Stimulated activated CD4-positive, alpha-beta T cell treated with anti-CD3 and anti-CD28 coated beads, Interleukin-4, amount 100 ng/mL, for 24 hours (primary cell): ENCODE measurements at places on chromosomes 16 and 17.
A peak's percentile ranks its signal among the peaks of the same experiment; 100 is the strongest.

GRCh38 chr17:77656054-77656453, 302.4 kb upstream of the TNRC6C start:
- DNase-seq: no peak

GRCh38 chr16:86099326-86099725, 200.4 kb downstream of the IRF8 start:
- no peak for DNase-seq

- DNase-seq: no peak
Measured at GRCh38 chr17:74362810-74363498, 1.3 kb upstream of the BTBD17 start.

GRCh38 chr17:39058524-39058923, 91.3 kb upstream of the FBXO47 start:
- no peak for DNase-seq

DNA sequence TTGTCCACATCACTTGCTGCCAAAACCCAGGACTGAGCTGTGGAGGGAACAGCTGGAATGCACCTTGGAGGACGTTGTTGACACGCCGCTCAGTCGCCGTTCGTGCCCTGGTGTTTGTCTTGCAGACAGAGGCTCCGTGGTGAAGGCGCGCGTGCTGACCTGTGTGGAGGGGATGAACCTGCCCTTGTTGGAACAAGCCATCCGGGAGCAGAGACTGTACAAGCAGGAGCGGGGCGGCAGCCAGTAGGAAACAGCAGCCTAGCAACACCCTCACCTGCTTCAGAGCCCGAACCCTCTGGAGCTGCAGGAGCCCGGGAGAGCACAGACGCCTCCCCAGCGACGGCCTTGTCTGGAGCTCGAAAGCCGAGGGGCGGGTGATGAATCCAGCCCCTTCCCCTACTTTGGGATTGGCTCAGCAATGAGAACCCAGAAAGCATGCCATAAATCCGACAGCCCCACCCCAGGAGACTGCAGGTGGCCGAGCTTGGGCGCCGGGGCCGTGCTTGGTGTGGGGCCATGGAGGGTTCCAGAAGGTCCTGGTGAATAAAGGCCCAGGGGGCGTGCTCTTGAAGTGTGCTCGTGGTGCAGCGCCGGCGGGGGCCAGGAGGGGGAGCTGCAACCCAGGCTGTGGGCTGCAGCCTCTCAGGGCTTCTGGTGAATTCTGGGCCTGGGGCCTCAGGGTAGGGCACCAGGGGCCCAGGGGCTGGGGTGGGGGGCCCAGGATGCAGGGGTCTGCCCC, 470 bp upstream of the CDK3 start:
- DNase-seq: peak; percentile 67

DNA sequence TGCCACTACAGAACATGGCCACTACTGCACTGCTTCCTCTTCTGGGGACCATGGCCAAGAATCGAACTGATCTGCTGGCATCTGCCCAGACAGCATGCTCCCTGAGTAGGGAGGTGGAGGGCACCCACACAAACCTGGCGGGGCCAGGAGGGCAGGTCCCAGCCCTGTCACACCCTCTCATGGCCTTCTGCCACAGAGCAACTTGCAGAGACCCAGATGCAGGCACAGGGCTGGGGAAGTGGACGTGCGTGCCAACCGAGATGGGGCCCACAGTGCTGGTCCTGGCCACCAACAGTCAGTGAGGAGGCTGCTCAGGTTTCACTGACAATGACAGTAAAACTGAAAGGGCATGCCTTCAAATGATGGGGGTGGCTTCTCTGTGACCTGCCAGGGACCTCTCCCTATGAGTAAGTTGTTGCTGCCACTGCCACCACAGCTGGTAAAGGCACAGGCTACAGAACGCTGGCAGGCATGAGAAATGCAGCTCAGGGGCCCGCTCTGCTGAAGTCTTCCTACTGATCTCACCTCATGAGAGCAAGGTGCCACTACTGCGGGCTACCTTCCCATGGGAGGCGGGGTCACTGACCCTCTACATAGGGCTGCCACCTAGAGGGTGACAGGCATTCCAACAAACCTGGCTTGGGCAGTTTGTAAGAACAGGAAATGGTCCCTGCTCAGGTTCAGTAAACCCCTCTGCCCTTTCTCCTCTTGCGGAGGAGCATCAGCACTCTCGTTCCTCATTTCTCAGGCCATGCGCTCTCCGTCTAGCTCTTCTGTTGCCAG, 15.5 kb downstream of the HIC1 start:
- DNase-seq: peak; percentile 77

- DNase-seq: no peak
Measured at GRCh38 chr16:79672524-79672923, 72.0 kb upstream of the MAF start.

- DNase-seq: no peak
Measured at GRCh38 chr16:89257281-89257731, 39.8 kb downstream of the ZNF778 start.

GRCh38 chr16:3112881-3113574, 642 bp downstream of the ZNF205 start:
- DNase-seq: no peak

DNA sequence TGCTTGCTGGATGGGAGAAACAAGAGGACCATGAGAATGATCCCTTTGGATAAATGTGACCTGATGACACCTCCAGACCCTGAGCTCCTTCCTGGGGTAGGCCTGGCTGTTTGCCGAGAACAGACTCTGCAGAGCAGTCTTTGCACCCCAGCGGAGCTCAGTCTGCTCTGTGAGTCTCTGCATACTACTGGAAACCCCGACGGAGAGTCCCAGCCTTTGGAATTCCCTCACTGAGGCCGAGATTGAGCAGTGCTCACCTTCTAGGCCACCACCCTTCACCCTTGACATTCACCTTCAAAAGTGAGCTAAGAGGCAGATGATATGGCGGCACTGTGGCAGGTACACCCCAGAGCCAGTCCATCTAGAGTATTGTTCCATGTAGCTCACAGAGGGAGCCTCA, 172.2 kb upstream of the CDH13 start:
- DNase-seq: no peak

DNA sequence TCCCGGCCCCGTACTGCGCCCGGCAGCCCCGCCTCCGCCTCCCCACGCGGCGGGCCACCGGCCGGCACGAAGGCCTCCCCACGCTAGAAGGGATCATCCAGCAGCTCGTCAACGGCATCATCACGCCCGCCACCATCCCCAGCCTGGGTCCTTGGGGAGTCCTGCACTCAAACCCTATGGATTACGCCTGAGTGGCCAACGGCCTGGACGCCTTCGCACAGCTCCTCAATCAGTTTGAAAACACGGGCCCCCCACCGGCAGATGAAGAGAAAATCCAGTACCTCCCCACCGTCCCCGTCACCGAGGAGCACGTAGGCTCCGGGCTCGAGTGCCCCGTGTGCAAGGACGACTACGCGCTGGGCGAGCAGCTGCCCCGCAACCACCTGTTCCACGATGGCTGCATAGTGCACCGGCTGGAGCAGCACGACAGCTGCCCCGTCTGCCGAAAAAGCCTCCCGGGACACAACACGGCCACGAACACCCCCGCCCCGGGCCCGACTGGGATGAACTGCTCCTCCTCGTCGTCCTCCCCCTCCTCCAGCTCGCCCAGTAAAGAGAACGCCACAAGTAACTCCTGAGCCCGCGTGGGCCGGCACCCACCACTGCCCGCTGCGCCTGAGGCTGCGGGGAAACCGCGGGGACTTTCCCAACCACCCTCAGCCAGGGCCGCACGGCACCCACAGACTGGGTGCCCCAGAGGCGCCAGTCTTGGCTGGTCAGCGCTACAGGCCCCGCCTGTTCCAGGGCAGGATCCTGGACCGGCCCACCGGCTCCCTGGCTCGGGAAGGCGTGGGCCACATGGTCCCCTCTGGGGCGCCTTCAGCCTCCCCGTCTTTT, 39.0 kb upstream of the AKAP1 start:
- DNase-seq: peak; percentile 23

- no peak for DNase-seq
Measured at GRCh38 chr16:16164243-16164642, 59.1 kb downstream of the ABCC6 start.

GRCh38 chr17:7782240-7782639, 51.8 kb upstream of the KDM6B start:
- no peak for DNase-seq

- DNase-seq: no peak
Measured at GRCh38 chr16:74758801-74759200, 15.8 kb downstream of the FA2H start.

DNA sequence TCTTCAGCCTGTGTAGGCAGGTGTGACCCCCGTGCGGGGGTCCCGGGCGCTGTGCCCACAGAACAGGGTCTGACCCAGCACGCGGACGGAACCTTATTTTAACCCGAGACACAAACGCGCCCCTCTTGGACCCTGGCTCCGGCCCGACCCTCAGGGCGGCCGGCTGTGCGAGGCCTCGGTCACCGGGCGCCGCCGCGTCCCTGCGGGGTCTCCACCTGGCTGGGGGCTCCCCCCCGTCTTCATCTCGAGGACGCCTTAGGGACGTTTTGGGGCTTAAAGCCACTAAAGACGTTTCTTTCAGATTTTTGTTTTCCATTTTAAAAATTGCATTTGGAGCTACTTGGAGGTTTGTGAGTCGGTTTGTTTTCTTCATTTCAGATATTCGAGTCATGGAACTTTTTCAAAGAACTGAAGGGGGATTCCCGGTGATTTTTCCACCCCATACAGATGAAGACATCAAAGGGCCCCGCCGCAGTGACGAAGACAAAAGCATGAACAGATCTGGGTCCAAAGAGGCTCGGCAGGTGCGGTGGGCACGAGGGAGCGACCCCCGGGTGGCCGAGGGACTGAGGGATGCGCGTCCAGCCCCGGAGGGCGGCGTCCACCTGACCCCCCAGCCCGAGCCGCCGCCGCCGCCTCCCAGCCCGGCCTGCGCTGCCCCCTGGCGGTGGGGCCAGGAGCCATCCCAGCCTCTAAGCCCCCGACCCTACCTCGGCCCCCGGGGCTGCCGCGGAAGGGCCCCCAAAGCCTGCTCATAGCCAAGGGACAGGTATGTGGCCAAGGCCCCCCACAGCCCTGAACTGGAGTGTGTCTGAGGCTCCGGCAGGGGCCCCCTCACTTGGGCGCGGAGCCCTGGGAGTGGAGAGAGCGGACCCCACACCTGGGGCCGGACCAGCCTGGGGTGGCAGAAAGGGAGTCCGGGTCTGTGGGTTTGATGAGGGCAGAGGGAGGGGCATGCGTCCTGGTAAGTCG, 3.8 kb upstream of the CD7 start:
- DNase-seq: peak; percentile 87

- no peak for DNase-seq
Measured at GRCh38 chr16:65524997-65525396, 403.1 kb upstream of the CDH11 start.

- DNase-seq: no peak
Measured at GRCh38 chr17:5757314-5757907, 173.1 kb upstream of the NLRP1 start.

DNA sequence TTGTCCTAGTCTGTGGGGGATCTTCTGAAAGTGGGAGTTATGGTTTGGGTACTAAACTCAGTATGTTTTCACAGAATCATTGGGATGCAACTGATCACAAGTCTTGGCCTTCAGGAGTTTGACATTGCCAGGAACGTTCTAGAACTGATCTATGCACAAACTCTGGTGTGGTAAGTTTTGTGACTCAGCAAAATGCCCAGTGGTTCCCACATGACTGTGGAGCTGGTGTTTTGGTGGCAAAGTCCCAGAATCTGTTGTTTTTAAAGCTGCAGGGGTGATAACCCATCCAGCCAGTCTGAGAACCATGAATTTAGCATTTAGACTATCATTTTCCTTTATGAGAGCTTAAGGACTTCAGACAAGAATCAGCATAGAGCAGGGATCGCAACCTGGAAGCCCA, 40.6 kb downstream of the GDE1 start:
- no peak for DNase-seq

GRCh38 chr16:85902366-85903155, 3.6 kb downstream of the IRF8 start:
- peak; percentile 54 for DNase-seq

DNA sequence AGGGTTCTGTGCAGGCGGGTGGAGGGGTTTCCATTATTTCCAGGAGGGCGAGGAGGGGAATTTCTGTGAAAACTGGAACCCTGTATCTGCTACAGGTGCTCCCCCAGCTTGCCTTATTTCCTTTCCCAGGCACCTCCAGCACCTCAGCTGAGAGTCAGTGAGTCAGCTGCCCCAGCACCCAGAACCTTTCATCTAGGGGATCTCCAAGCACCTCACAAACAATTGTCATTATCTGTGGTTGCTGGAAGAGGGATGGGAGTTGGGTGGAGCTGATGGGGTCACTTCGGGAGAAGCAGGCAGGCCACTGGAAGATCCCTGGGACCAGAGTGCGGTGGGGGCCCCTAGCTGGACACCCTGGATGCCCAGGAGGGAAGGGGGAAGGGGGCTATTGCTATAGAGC, 10.0 kb upstream of the CLUH start:
- no peak for DNase-seq

- no peak for DNase-seq
Measured at GRCh38 chr17:34637041-34637547, 57.7 kb downstream of the TMEM132E start.

- no peak for DNase-seq
Measured at GRCh38 chr17:53627511-53627910, 195.2 kb upstream of the KIF2B start.

DNA sequence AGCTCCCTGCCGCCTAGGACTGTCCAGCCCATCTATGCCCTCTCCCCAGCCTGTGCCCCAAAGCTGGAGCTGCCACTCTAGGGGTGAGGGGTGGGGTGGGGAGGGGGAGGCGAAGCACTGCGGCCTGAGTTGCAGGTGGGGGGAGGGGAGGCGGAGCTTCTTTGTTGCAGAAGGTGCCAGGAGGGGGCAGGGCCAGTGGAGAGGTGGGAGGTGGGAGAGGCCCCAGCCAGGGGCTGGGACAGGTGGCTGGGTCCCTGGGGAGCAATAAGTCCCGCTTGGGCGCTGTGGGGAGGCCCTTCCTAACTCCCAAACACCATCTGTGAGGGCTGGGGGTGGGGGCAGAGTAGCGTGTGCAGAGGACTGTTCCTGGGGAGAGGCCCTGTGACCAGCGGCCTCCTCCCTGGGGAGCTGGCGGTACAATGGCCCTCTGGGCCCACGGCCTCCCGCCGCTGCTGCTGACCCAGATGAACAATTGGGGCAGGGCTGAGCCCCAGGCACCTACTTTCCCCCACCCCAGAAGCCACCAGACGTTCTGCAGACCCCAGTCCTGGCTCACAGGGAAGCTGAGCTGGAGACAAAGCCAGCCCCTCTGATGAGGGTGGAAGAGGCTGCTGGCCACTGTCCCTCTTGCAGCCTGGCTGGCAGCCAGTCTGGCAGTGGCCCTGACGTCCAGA, 2.2 kb upstream of the NTN3 start:
- DNase-seq: no peak

GRCh38 chr16:30151091-30151490, 28.1 kb upstream of the MAPK3 start:
- no peak for DNase-seq

DNA sequence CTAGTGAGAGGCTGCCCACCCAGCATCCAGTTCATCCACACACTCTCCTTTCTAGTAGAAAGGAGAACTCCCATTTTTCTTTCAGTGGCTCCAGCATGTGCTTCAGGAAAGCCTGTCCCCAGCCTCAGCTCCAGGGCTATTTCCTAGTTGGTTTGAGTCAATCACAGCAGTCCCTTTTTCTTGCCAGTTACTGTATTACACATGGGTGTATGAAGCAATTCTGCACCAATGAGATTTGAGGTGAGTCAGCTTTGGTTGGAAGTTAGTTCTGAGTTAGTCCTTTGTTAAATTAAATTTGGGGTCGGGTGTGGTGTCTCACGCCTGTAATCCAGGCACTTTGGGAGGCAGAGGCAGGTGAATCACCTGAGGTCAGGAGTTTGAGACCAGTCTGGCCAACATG, 24.8 kb downstream of the RAD51D start:
- DNase-seq: no peak

GRCh38 chr16:85615852-85616606, 2.9 kb downstream of the GSE1 start:
- peak; percentile 75 for DNase-seq
